ENCODE measurements at places on chromosomes 13 and 19.
A peak's percentile ranks its signal among the peaks of the same experiment; 100 is the strongest.

- no peak for DNase-seq
Observed at GRCh38 chr13:25902455-25902854, 149.4 kb downstream of the SHISA2 start.

DNA sequence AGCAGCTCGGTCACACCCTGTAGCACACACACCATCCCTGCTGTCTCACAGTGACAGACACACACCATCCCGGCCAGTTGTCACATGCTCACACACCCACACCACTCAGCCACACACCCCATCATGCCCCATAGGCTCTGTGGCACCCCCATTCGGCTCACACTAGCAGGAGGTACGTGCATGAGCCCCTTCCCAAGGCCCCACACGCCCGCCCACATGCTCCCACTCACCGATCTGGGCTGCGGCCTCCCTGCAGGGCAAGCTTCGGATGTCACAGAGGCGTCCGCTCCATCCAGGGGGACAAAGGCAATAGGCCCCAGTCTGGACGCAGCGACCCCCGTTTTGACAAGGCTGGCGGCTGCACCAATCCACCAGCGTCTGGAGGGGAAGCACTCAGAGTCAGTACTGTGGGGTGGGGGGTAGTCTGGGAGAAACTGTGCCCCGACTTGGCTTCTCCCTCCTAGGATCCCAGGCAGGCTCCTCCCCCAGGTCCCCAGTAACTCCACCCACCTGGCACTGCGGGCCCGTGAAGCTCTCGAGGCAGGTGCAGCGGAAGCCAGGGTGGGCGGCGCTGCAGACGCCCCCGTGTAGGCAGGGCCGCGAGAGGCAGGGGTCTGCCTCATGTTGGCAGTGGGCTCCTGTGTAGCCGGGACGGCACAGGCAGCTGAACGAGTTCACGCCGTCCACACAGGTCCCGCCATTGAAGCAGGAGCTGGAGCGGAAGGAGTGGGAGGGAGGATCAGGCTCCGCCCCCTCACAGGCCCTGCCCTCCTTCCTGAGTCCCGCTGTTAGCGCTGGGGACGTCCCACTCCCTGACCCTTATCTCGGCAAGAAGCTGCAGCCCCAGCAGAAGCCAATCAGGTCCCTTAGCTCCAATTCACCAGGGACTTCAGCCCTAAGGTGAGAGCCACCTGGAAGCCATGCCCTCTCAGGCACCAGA lies 20.1 kb downstream of the NOTCH3 start:
- no peak for DNase-seq

GRCh38 chr19:54030895-54031586 lies 32.7 kb downstream of the VSTM1 start:
- no peak for DNase-seq

DNA sequence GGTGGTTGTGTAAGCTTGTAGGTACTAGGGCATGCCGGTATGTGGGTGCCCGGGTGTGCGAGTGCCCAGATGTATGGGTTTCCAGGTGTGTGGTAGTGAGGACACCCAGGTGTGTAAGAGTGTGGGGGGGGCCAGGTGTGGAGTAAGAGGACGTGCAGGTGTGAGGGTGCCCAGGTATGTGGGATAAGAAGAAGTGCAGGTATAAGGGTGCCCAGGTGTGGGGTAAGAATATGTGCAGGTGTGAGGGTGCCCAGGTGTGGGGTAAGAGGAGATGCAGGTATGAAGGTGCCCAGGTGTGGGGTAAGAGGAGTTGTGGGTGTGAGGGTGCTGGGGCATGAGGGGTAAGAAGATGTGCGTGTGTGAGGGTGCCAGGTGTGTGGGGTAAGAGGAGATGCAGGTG lies 14.3 kb downstream of the MARK4 start:
- no peak for DNase-seq

- DNase-seq: no peak
Observed at GRCh38 chr13:106205871-106206270, 329.6 kb downstream of the EFNB2 start.

GRCh38 chr19:42193706-42194105 lies 23.8 kb downstream of the DEDD2 start:
- DNase-seq: no peak

DNA sequence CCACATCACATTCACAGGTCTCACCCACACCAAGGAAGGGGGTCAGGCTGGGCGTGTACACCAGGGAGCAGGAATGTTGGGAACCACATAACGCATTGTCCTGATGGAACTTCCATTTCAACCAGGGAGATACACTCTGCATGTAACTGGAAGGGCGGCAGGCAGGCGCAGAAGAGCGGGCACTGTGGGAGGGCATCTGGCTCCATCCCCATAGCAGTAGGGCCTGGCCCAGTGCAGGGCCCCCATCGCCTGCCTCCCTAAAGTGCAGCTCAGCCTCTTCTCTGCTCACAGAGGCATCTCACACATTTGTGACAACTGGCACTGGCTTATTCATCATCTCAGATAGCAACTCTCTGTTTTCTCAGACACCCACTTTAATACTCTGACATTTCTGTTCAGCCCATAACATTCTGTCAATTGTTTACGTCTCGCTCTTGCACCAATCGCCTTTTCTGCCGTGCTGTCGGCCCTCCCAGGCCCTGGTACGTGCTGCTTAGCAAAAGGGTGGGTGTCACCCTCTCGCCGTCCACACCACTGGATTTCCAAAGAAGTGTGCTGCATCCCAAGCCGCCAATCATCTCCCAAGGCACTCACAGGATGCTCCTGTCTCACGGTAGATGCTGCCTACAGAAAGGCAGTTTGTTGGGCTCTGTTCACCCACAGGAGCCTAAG lies 353.3 kb upstream of the ZNF507 start:
- no peak for DNase-seq

- no peak for DNase-seq
Observed at GRCh38 chr13:101515504-101515903, 63.0 kb downstream of the ITGBL1 start.

DNA sequence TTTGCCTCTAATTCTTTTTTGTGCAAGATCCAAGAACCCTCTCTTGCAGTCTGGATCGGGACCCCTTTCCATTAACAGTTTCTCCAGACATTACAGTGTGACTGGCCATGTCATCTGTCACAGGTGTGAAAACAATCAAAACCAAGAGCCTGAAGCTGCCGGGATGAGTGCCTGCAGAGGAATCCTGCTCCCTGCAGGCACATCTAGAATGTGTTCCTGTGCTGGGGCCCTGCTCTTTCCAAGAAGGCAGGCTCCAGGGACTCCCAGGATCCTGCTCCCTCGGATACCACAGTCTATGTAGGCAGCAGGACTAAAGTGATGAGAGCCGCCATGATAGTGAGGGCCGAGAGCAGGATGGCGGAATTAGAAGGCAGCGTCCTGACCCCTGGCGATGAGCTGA lies 38.8 kb downstream of the CCDC169 start:
- no peak for DNase-seq

- no peak for DNase-seq
Observed at GRCh38 chr19:49672131-49672919, 4.7 kb upstream of the PRMT1 start.

DNA sequence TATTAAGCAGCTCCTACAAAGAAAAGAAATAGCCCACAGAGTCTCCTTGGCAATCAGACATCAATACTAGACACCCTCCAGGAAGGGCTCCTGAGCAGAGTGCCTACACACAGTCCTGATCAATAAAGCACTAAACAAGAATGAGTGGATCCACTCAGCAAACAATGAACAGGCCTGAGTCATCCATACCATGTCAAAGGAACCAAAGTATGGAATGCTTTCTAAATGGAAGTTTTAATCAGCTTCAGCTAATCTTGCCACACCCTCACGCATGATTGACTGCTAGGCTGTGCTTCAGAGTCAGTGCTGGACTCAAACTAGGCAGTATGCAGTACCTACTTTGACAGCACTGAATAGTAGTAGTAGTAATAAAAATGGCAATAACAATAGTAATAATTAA lies 392.7 kb upstream of the HTR2A start:
- DNase-seq: no peak

DNA sequence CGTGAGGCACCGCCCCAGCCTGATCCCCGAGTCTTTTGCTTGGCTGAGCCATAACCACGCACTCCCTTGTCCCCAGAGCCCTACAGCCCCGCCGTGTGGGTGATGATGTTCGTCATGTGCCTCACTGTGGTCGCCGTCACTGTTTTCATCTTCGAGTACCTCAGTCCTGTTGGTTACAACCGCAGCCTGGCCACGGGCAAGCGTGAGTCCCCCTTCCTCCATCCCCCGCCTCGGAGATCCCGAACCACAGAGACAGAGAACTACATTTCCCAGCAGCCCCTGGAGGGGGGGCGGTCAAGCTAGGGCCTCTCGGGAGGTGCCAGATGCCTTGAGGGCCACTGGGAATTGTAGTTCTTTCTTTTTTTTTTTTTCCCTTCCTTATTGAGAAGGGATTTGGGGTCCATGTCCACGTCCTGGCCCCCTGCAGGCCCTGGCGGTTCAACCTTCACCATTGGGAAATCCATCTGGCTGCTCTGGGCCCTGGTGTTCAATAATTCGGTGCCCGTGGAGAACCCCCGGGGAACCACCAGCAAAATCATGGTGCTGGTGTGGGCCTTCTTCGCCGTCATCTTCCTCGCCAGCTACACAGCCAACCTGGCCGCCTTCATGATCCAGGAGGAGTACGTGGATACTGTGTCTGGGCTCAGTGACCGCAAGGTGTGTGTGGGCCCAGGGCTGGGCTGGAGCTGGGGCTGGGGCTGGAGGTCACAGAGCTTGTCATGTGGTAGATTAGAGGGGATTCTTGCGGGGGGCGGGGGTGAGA lies 25.9 kb downstream of the GRIN2D start:
- DNase-seq: no peak

DNA sequence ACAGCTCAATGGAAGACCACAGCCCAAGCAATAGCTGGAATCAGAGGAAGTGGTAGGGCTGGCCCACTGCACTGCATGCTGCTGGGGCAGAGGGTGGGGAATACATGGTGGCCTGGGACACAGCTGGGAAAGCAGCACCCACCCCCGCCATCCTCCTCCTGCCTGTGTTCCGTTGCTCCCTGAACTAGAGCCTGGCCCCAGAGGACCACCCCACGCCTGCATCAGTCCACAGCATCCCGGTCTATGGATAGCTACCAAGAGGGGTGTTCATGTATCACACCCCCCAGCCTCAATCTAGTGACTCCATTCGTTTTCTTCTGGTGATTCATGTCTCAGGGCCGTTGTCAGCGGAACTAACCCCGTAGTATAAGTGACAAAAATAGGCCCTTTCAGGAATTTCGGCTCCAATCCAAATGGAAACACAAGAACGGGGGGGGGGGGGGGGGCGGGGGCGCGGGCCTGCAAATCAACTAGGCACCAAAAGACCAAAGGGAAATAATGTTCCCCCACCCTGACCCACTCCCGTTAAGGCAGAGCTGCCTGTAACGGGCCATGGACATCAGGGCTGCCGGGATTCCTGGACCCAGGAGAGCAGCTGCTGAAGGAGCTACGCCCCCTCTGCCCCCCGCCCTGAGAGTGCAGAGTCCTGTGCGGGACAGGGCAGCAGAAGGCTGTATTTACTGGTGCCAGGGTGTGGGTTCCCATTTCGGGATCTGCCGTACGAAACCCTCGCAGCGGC lies 18.9 kb upstream of the EPHX3 start:
- no peak for DNase-seq

GRCh38 chr13:112638919-112639318 lies 50.9 kb upstream of the ATP11A start:
- DNase-seq: no peak

- no peak for DNase-seq
Observed at GRCh38 chr13:22625691-22626090, 555.1 kb upstream of the SGCG start.

DNA sequence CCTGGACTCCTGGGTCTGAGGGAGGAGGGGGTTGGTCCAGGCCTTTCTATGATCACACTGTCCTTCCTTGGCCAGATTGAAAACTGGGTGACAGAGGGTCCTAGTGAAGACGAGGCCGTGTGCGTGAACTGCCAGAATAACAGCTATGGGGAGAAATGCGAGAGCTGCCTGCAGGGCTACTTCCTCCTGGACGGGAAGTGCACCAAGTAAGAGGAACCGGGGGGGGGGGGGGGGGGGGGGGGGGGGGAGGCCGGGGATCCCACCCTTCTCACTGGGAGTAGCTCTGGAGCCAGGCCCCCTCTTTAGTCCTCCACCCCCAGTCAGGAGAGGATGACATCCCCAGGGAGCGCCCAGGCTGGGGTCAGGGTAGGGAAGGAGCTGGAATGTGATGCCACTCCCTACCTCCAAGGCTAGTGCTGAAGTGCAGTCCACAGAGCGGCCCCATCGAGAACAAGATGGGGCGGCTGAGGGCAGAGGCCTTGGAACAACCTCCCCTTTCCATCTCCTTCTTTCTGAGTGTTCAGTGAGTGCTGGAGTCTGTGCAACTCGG lies 19.4 kb downstream of the CNFN start:
- DNase-seq: no peak

DNA sequence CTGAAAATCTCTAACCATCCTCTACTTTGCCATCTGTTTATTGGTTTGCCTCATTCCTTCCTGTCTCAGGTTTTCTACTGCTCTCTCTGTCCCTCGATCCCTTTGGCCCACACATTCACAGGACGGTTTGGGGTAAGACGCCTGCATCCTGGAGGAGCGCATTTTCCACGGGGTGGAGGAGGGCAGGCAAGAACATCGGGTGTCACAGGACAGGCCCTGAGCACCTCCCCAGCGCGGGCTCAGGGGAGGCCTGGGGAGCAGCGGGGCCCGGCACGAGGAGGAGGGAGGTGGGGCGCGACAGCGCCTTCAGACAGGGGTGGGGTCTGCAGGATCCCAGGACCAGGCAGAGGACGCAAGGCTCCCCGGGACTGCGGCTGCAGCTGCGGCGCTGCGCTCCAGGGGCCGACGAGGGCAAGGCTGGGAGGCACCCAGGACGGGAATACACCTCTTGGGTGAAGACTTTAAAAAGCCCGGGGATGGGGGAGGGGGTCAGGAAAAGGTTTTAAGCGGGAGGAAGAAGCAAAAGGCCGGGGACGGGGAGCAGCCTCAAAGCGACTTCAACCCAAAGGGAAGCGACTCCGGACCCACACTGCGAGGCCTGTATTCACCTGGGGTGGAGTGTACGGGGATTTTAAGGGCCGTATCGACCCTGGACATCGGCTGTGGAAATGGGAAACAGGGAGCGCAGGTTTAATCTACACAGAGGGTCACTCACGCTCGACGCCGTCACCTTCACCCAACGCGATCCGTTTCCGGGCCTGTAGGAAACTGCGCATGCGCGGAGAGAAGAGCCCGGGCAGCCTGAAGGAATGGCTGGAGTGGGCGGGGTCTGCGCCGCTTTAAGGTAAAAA lies at the start of gene ZNF415:
ZNF415 (minus strand) TSS at position 770 of the 851 bp plus-strand sequence. CDS start 10,234 bp downstream, outside the sequence.
- no peak for DNase-seq

GRCh38 chr19:49362048-49362928 lies at the start of gene TEAD2:
TSS of gene TEAD2 (minus strand) at chr19:49362416. CDS start at chr19:49360075, 2,341 bp downstream.
- no peak for DNase-seq

- DNase-seq: no peak
Observed at GRCh38 chr13:86567119-86567518, 767.9 kb upstream of the SLITRK6 start.

GRCh38 chr19:46542428-46543230 lies 47.0 kb upstream of the PNMA8B start:
- peak; percentile 53 for DNase-seq
